ENCODE measurements at places on chromosomes 7 and 10.

GRCh38 chr7:44460325-44460724 lies 30.1 kb downstream of the NUDCD3 start:
- no peak for DNase-seq

DNA sequence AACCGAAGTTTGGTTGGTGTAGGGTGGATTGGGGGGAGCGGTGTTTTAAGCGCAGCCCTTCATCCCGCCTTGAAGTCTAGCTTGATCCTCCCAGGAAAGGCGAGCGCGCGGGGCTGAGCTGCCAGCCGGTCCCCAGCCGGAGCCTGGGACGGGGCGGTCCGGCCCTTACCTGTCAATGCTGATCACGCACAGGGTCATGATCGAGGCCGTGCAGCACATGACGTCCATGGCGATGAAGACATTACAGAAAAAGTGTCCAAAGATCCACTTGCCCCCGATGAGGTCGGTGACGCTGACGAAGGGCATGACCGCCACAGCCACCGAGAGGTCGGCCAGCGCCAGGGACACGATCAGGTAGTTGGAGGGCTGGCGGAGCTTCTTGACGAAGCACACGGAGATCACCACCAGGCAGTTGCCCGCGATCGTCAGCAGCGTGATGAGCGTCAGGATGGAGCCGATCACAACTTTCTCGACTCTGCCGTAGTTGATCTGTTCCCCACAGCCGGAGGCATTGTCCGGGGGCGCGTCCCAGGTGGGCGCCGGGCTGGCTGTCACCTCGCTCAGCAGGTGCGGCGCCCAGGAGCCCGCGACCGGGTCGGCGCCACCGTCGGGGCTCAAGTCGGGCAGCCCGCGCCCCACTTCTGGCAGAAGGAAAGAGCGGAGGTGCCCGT lies 740 bp downstream of the HTR7 start:
- DNase-seq, result no peak

- no peak for DNase-seq
Observed at GRCh38 chr7:14341200-14341775, 351.8 kb upstream of the ETV1 start.

- DNase-seq, result no peak
Observed at GRCh38 chr10:75226656-75227055, 9.1 kb downstream of the COMTD1 start.

DNA sequence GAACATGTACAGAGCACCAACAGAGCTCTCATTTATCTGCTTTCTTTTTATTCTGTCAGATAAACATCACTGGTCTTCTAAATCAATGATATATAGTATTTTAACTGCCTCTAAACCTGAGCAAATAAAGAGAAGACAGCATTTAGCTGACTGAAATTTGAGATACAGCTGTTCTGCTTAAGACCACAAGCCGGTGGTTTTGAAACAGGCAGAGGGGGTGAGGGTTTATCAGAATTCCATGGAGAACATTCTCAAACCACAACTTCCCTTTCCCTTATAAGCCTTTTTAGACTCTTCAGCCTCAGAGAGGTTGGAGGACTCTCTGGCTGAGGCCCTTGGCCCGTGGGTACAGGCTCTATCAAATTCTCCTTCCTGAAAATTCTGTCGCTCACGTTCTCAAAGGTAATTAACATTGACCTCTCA lies 87.4 kb upstream of the RSU1 start:
- no peak for DNase-seq

DNA sequence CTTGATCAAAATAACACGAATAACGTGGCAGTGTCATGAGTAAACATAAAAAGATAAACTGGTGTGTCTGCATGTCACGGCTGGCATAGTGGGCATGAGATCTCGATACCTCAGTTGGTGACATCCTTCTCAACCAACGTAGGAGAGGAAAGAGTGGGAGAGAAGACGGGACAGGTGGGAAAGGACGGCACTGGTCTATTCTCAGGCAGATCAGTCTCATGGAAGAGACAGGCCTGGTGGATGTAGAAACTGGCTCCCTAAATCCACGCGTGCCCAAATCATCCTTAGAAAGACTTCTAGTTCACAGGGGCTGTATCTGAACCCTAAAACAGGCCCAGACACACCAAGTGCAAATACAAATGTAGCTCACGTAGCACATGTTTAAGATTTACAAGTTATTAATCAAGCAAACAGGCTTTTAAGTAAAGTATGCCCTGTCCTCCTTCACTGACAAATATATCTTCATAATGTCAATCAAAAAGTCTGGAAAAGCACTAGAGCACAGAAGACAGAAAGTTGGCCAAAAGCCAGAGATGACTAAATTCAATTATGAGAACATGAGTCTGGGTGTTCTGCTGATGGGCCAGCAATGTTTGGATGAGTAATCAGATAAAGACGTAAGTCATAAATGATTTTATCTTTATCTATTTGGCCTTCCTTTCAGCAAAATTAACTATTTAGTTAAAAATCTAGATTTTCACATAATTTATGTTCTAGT lies 56.3 kb downstream of the SFMBT2 start:
- peak; percentile 53 for DNase-seq

- no peak for DNase-seq
Observed at GRCh38 chr7:134533288-134533771, 6.0 kb downstream of the AKR1B10 start.

DNA sequence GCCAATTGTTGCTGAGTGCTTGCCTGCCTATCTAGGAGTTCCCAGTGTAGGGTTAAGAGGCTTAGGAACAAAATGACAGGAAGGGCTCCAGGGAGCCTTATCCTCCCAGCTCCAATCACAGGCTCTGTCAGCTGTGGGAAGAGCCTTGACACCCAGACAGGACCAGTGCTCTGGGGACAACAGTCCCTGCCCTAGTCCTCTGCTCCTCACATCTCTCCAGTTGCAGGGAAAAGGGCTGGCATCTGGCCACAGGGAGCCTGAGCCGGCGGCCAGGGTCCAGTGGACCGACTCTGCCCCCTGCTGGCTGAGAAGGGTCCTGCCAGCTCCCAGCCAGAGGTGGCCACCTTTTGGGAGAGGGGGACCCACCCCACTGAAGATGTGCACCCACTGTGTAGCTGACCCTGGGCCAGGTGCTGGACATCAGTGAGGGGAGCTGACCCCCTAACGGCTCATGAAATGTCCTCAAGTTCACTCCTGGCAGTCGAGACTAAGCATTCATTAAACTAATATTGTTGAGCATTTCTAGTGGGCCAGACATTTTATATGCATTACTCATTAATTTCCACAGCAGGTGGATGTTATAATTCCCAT lies 17.6 kb downstream of the DNAJB12 start:
- no peak for DNase-seq

DNA sequence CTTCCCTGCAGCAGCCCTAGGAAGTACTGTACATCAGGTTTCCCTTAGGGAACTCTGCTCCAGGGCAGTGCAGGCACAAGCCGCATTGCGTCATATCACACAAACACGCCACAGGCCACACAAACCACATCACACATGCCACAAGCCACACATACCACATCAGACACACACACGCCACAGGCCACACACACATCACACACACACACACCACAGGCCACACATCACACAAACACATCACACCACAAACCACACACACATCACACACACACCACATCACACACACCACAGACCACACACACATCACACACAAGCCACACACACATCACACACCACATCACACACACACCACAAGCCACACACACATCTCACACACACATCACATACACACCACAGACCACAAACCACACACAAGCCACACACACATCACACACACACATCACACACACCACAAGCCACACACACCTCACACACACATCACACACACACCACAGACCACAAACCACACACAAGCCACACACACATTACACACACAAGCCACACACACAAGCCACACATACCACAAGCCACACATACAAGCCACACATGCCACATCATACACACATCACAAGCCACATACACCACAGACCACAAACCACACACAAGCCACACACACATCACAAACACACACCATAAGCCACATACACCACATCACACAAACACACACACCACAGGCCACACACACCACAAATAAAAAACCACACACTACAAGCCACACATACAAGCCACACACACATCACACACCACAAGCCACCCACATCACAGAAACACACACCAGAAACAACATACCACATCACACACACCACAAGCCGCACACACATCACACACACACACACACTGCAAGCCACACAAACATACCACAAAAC lies 53.4 kb downstream of the TMEM209 start:
- no peak for DNase-seq

GRCh38 chr10:110546499-110547110 lies 20.9 kb upstream of the SMC3 start:
- DNase-seq, result no peak

DNA sequence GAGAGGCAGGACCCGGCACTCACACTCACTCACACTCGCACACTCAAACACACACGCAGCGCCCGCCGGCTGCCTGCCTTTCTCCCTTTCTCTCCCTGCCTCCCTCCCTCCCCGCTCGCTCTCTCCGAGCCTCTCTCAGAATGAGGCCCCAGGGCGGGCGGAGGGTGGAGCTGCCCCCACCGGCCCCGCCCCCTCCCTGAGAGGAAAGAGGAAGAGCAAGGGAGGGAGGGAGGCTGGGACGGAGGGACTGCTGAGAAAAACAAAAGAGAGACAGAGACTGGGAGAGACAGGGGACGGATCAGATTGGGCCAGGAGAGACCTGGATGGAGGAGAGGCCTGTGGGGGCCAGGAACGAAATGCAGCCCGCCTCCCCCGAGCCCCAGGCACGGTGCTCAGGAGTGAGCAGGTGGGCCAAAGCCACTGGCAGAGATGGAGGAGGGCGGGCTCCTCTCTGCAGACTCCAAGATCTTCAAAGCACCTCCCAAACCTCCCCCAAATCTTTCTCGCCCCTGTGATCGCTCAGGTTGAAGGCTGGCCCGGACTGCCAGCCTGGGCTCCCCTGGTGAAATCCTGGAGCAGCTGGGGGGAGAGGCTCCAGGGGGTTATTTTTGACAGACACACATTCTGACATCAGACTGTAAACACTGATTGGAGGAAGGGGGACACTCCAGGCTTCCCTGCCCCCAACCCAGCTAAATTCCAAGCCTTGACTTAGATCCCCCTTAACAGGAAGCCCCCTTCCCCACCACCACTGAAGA lies 5.1 kb downstream of the LDB1 start:
- no peak for DNase-seq

GRCh38 chr7:18555968-18556367 lies 60.4 kb downstream of the HDAC9 start:
- DNase-seq, result no peak

DNA sequence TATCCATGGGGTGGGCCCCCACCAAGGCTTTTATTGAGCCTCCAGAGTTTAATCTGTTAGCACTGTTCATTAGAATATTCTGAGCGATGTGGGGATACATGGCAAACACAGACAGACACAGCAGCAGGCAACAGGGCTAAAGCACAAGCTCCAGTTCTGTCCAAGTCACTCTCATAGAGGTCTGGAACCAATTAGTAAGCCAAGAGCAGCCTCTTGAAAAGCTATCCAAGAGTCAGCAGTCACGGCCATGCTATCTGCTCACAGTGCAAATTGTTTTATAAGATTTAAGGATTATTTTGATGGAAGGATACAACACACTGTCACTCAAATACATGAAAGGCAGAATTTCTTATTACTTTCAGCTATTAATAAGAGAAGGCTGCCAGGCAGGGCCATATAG lies 86.4 kb upstream of the DGKB start:
- no peak for DNase-seq

GRCh38 chr7:91045606-91046005 lies 218.6 kb upstream of the FZD1 start:
- no peak for DNase-seq

- DNase-seq, result no peak
Observed at GRCh38 chr10:1253523-1254353, 197.6 kb downstream of the WDR37 start.

DNA sequence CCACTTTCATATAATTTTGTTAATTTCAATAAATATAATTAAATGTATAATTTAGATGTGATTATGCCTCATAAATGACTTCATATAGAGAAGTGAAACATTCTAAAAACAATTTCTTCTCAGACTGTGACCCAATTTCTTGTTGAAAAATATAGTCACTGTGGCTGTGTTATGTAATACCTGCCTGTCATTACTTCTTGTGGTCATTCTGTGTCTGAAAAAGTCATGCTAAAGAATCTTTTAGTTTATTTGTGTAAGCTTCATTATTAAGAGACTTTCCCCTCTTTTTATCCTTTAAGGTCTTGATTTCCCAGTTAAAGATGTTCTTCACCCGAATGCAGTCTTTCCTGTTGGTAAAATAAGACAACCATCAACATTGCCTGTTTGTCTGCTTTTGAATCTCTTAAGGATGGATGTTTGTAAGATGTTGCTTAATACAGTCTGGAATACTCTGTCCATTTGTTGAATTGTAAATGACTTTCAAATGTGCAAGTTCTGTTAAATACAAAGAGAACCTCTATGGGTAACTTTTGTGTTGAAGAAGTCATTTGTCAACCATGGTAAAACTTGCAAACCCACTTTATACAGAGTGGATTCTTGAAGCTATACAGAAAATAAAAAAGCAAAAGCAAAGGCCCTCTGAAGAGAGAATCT lies 16.0 kb downstream of the KAT6B start:
- DNase-seq, result no peak

DNA sequence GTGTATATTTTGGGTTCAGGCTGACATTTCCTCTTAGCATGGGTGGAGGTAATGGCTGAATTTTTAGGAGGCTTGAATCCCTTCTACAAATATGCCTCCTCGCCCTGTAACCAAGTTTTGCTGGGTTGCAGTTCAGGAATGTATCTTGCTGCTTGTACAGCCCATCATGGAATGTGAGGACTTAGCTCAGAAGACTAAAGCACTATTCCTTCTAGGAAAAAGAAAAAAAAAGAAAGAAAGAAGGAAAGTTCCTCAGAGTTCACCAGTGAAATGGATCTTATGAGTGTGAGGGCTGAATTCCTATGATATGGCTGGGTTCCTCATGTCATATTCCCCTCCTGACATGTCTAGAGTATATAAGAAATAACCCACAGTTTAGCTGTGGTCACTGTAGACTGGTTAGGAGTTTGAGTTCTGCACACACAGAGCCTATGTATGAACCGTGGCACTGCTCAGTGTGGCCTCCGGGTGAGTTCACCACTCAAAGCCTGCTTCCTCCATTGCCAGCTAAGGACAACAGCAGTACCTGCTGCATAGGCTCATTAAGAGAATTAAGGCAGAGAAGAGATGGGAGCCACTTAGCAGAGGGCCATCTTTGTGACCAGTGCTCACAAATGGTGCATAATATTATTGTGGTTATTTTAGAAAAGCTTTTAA lies 114.0 kb downstream of the TACC2 start:
- DNase-seq, result no peak

GRCh38 chr7:64184376-64184775 lies 22.6 kb upstream of the ZNF735 start:
- DNase-seq, result no peak

- no peak for DNase-seq
Observed at GRCh38 chr7:5697754-5698424, 83.6 kb downstream of the RNF216 start.

Data from HS-5 (cell line).